Esophagus muscularis mucosa (tissue), 4 donors: ENCODE measurements at places on chromosomes 7 and 10. TPM values are rescaled to one million over a fixed set of nuclear protein-coding genes. Genes with fewer than 3 reads are reported as not detected.

DNA sequence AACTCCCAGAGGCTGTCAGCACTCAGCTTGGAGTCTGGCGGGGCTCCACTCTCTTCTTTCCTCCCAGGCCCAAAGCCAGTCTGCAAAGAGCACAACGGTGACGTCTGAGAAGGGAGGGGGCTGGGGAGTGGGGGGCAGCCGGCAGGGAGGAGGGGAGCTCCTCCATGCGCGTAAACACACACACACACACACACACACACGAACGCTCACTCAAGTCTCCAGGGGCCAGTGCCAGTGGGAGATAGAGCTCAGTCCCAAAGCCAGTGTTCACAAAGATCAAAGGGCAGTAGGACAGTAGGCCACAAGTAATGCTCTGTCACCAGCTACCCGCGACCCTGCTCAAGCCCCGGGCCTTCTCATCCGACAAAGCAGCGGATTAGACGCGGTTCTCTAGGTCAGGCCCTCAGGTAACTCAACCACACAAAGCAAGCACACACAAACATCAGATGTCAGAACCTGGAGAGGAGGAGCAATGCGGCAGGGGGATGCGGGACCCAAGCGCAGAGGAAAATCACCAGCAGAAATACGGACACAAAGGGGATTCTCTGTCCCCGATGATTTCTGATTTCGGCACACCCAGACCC is 19.9 kb downstream of the TCAF1 start:
- DNase-seq, result peak; percentile 91

- no peak for DNase-seq
Observed at GRCh38 chr10:12135631-12136030, 6.2 kb downstream of the SEC61A2 start.

DNA sequence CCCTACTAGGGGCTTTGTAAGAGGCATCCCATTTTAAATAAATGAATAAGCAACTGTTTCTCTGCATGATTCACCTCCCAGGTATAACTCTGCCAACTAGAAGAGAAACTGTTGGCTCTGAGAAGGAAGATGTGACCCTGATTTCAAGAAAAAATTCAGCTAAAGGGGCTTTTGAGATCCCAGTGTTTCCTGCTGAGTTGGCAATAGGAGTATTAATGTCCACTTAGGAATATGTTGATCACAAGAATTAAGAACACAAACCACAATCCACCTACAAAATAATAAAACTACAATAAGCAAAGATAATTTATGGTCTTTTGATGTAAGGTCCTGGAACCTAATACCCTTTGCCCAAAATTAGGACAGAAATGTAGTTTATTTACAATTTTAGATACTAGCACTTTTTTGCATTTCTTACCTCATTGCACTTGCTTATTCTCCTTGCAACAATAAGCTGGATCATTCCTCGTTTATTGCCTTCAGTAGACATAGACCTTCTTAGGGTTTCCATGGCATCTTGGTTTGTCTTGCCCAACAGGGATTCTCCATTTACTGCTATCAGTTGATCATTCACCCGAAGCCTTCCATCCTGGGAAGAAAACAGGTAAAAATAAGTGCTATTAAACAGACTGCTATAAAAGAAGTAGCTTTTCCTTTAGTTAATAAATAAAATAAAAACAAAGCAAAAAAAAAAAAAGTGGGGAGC is 456.2 kb downstream of the PARD3 start:
- no peak for DNase-seq

DNA sequence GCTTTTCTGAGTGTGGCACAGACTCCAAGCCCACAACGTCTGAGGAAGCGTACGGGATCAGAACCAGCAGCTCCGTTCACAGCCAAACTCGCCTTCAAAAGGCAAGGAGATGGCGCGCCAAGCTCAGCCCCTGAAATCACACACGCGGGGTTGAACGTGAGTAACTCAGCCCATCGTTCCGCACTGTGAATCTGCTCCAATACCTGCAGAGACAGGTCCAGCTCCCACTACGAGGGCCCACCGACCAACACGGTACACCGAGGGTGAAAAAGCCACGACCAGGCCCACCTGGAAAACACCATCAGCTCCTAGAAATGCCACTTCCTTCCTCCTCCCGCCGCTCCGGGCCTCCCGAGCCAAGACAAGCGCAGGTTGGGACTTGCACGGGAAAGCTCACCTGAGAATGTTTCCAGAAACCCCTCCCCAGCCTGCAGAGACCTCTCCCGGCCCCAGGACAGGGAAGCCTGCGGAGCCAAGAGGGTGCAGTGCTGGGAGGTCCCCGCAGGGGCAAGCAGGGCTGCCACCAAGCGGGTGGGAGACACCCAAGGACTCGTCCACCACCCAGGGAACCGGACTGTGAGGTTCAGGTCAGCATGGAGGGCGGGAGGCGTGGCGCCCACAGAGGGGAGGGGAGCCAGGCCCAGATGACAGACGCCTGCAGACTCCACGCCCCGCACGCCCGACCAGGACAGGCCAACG is 93.9 kb upstream of the PDGFA start:
- no peak for DNase-seq

DNA sequence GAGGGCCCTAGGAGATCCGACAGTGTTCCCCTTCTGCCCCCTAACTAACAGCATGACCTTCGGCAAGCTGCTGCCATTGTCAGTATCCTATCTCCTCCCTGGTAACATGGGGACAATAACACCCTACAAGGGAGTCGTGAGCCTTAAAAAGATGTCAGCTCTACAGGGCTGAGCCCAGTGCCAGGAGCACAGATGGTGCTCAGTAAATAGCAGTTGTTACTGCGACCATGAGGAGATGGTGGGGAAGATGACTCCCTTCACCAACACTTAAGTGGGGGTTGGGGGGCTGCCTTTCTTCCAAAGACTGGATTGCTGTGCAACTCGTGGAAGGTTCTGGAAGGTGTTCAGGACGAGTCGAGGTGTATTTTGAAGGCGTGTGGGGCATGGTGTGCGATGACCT is 29.5 kb upstream of the C10orf120 start:
- no peak for DNase-seq

GRCh38 chr10:132443605-132443982 is 46.6 kb downstream of the PWWP2B start:
- DNase-seq, result no peak

- no peak for DNase-seq
Observed at GRCh38 chr10:58362027-58362789, 23.0 kb upstream of the TFAM start.

DNA sequence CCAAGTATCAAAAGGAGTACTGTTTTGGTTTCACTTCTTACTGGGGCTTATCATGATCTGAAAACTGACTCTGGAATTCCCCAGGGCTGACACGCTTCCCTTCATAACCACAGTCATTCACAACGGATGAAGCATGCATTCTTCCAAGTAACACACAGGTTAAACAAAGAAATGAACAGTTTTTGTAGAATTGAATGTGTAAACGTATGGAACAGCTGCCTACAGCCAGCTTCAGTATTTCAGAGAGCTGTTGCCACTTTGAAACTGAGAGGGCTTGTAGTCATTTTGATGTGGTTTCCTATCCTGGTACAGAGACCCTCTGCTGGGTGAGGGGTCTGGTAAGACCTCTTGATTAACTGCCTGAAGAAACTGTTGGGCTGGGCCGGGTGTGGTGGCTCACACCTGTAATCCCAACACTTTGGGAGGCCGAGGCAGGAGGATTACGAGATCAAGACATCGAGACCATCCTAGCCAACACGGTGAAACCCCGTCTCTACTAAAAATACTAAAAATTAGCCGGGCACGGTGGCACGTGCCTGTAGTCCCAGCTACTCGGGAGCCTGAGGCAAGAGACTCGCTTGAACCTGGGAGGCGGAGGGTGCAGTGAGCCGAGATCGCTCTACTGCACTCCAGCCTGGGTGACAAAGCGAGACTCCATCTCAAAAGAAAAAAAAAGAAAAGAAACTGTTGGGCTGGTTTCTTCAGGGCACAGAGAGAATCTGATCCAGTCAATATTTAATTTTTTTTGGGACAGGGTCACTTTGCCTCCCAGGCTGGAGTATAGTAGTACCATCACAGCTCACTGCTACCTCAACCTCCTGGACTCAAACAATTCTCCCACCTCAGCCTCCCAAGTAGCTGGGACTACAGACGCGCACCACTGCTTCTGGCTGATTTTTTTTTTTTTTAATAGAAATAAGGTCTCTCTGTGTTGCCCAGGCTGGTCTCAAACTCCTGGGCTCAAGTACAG is 4.7 kb downstream of the NFE2L3 start:
- DNase-seq, result no peak

DNA sequence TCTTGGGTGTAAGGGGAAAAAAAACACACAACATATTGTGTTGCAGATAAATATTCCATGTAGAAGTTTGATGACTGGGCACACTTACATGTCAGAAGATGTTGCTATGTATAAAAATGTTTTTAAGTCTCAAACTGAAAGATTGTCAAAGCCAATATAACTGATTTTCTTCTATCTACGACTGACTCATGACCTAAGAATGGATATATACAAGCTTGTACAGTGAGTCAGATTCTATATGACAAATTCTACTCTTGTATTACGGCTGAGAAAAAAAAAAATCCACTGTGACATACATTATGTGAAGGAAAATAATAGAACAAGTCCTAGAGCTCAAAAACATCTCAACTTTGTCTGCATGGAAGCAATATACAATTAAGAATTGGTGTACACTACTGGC is 343.0 kb upstream of the PCDH15 start:
- DNase-seq, result no peak

- DNase-seq, result no peak
Observed at GRCh38 chr7:24877790-24878311, 102.1 kb downstream of the OSBPL3 start.

DNA sequence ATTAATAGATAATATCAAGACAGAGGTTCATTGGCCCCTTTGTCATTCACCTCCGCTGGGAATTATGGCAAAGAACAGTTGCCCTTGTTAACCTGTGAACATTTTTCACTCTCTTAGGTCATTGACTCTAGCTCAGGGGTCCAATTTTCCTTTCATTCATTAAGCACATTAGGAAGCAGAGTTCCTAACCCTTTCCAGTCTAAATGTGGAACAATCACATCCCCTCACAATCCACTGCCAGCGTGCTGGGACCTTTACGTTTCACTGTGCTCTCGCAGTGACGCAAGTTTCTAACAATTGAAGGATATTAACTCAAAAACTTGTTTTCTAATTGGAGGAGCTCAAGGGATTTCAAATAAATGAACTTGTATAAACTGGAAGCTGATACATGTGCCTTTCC is 79.3 kb upstream of the MEOX2 start:
- no peak for DNase-seq

DNA sequence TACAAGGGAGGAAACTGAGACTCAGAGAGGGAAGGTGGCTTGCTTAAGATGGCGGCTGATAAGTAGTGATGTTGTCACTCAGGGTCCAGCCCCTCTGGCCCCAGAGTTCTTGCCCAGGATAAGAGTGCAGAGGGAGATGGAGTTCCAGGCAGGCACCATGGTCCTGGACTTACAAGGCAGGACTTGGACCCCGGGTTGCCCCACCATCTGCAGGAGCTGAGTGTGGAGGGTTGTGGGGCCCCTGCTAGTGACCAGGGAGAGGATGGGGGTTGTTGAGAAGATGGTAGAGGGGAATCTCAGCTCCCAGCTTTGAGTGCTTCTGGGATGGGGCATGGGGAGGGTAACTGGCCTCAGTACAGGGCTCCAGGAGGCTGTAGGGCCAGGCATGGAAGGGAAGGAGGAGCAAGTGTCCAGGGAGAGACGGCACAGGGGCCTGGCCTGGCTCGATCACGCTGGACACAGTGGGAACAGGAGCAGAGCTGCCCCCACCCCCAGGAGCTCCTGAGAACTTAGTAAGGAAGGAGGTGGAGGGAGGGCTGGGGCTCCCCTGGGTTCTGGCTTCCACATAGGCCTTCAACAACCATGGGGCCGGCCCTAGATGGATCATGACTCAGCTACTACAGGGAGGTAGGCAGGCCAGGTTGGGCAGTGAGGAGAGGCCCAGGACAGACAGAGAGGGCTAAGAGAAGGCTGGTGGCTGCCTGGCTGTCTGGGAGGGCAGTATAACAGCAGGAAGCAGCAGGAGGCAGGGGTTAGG is 28.2 kb downstream of the PPIF start:
- no peak for DNase-seq

DNA sequence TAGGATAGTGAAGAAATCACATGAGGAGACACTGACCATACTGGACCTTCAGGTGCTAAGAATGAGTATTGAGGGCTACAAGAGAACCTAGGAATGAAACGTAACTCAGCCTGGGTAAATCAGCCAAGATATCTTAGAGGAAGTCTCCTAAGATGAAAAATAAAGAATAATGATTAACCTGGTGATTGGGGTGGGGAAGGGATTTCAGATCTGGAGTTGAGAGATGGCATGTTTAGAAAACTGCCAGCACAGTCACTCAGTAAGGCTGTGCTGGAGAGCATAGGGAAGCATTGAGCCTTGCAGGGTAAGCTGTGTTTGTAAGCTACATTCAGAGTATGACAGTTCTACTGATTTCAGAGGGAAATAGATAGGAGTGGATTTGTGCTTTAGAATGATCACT is 1.9 kb upstream of the MALRD1 start:
- DNase-seq, result no peak

DNA sequence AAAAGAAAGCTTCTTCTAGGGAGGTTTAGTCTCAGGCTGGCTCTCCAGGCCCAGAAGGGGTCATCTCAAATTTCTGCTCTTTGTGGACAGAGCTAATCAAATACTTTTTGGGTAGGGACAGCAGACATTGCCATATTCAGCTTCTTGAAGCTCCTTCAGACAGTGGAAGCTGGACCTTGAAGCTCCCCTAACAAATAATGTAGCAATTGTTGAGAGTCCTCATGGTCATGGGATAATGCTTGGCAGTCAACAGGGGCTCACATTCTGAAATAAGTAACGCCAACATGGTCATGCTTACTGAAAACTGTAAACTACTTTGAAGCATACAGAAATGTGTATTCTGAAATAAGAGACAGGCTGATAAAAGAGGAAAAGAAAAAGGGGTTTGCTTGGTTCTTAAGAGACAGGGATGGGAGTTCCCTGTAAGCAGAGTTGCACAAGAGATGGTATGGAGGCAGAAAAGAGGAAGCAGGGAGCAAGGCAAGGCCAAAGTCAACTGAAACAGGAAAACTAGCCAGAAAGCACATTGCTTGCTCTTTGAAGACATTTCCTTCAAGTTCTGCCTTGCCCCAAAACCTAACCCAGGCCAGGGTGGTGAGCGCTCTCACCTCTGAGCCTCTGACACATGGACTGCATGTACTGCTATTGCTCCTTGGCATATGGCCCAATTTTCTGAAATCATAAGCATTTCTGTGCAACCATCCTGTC is 53.1 kb upstream of the KMT2E start:
- DNase-seq, result no peak

Gene CPA2
- total RNA-seq, result not detected
